ENCODE measurements at places on chromosomes 4 and X. TPM values are rescaled to one million over a fixed set of nuclear protein-coding genes. Genes with fewer than 3 reads are reported as not detected.

Gene MUC7
- not detected for total RNA-seq

Gene TRO
- 0.74 TPM for total RNA-seq

Gene LDOC1
- 2.4 TPM for total RNA-seq

Gene MAOA
- 1.9 TPM for total RNA-seq

Gene AADAT
- 0.11 TPM for total RNA-seq
